NCI-H1436 treated with DMSO at 0.1 percent for 48 hours (cell line): ENCODE measurements at places on chromosomes 2 and 18.

GRCh38 chr2:2656115-2657011 lies 325.3 kb upstream of the MYT1L start:
- no peak for DNase-seq

- DNase-seq: no peak
These were observed 92.1 kb downstream of the GALR1 start for GRCh38 chr18:77341527-77342325.

DNA sequence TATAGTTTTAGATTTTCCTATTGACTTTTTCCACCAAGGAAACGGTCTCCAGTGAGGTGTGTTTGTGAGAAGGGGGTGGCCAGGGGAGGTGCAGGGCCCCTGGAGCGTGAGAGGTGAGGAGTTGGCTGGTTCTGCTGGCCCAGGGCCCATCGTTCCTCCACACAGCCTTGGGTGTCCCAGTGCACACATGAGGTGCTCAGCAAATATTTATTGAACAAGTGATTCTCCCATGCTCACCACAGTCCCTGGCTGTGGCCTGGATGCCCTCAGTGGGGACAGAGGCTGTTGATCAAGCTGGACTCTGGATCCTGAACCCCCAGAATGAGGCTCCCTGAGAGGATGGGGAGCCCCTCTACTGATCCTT lies 5.0 kb downstream of the HAAO start:
- DNase-seq: no peak

DNA sequence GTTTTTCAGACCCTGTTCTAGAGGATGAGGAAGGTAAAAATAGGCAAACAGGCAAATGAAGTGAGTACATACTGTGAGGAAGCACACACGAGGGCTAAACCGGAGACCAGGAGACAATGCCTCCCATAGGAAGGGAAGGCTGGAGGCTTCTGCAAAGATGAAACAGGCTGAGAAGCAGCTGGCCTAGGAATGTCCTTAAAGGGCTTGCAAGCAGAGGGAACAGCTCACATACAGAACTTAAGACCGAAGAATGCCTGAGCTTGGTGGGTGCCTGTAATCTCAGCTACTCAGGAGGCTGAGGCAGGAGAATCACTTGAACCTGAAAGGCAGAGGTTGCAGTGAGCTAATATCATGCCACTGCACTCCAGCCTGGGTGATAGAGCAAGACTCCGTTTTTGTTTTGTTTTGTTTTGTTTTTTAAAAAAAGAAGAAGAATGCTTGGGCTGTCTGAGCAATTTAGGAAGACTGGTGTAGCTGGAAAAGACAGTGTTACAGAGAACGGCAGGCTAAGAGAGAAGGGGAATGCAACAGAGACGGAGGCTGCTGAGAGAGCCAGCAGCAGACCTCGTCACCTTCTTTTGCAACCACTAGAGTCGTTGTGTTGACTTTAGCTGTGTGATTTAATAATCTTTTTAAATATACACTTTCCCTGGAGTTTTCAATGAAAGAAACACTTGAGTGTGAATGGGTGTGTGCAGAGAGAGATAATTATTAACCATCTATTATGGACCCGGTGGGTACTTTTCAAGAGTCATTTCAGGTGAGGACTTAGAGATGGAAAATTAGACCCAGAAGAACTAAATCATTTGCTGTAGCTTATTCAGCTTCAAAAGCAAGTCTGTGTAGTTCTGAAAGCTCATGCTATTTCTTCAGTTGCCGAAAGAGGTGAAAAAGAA lies 232.8 kb downstream of the GALR1 start:
- DNase-seq: peak; percentile 17

- no peak for DNase-seq
These were observed 54.0 kb upstream of the COL5A2 start for GRCh38 chr2:189233527-189233926.

DNA sequence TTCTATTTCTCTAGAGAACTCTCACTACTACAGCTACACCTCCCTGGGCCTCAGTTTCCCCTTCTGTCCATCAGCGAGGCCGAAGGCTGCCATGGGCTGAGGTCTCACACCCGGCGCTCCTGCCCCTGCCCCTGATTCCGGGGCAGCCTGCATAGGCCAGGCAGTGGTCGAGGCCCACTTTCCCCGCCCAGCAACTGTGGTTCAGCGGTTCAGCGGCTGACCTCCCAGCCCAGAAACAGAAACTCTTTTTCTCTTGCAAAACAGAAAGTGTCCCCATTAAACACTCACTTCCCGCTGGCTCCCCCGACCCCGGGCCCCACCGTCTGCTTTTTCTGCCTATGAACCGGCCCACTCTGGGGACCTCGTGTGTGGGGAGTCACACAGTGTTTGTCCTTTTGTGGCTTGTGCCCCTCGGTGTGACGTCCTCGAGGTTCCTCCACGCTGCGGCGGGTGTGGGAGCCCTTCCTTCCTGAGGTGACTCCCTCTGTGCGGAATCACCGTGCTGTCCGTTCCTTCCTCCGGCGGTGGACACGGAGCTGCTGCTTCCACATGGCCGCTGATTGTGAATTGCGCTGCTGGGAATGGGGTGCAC lies 16.0 kb downstream of the PDCD1 start:
- DNase-seq: no peak
